ENCODE measurements at places on chromosomes 6 and 20.

DNA sequence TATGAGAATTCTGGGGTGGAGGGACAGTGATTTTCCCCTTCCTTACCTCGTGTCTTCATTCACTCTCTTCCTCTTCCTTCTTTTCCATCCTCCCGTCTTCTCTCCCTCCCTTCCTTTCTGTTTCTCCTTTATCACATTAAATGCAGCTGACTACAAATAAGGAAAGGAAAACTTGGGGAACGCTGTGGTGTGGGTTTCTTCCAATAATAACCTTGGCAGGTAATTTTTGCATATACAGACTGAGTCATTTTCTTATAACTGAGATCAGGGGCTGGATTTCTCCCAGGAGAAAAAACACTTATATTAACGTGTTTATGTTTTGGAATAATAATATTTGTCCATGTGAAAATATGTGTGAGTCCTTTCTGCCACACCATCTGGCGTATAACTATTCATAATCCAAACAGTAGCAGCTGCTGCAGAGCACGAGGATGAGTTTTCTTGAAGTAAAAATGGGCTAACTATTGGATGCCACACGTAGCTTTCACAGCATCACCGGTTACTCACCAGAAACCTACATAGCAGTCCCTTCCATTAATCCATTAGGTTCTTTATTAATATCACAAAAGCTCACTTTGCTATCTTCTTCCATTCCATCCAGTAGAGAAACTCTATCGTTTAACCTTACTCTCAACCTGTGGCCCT, 139.2 kb upstream of the SASH1 start:
- peak; percentile 93 for DNase-seq

- DNase-seq, result no peak
Observed at GRCh38 chr20:63124782-63125580, 91.0 kb downstream of the YTHDF1 start.

DNA sequence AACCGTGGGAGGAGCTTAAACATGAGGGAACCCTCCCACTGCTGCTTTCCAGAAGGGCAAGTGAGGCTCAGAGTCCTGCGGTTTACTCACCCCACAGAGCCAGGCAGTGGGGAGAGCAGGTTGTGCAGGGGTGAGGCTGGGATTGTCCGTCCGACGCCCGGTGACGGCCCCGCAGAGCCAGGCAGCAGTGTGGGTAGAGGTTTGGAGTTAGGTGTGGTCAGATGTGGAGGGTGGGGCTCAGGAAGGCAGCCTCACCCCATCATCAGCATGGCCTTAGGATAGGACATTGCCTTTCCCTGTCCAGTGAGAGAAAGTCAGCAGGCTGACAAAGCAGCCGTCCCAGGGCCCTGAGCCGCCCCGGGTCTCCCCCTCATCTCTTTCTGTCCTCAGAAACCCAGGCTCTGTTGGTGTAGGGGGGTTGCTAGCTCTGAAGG, 234.6 kb downstream of the DLL1 start:
- DNase-seq, result no peak

GRCh38 chr6:158548418-158549161, 11.3 kb upstream of the TMEM181 start:
- peak; percentile 31 for DNase-seq

DNA sequence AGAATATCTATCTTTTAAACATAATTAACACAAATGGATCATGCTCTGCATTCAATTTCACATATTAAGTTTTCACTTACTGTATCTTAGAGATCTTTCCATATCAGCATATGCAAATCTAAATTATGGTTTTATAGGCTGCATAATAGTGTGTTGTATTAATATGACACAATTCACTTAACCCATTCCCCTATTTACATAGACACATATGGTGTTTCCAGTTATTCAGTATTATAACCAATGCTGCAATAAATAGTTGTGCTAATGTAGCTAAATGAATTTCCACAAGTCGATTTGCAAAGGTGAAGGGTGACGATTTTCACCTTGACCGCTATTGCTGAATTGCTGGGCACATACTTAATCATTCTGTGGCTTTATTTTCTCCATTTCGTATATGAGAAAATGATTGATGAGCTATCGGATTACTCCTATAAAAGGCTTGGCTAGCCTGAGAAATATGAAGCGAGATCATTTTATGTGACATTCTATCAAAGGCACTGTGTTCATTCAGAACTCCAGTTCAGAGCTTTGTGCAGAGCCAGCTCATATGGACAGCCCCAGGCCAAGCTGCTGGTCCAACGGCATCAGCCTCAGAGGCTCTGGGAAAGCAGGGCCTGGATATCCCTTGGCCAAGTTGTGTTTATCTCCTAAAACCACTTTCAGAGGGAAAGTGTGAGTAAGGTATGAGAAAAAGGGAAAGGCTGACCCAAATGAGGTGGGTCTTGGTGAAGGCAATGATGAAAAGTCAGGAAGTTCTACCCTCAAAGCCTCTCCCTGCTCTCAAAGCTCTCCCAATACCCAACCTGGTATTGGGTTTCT, 50.8 kb downstream of the GFOD1 start:
- no peak for DNase-seq

- DNase-seq, result no peak
Observed at GRCh38 chr6:18359237-18359885, 27.8 kb upstream of the RNF144B start.

DNA sequence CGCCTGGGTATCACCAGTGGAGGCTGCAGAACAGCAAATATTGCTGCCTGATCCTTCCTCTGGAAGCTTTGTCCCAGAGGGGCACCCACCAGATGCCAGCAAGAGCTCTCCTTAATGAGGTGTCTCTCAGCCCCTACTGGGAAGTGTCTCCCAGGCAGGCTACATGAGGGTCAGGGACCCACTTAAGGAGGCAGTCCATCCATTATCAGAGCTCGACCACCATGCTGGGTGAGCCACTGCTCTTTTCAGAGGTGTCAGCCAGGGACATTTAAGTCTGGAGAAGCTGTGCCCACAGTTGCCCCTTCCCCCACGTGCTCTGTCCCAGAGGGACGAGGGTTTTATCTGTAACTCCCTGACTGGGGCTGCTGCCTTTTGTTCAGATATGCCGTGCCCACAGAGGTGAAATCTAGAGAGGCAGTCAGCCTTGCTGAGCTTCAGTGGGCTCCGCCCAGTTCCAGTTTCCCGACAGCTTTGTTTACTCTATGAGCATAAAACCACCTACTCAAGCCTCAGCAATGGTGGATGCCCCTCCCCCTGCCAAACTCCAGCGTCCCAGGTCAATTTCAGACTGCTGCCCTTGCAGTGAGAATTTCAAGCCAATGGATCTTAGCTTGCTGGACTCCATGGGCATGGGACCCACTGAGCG, 25.9 kb upstream of the AIG1 start:
- no peak for DNase-seq

DNA sequence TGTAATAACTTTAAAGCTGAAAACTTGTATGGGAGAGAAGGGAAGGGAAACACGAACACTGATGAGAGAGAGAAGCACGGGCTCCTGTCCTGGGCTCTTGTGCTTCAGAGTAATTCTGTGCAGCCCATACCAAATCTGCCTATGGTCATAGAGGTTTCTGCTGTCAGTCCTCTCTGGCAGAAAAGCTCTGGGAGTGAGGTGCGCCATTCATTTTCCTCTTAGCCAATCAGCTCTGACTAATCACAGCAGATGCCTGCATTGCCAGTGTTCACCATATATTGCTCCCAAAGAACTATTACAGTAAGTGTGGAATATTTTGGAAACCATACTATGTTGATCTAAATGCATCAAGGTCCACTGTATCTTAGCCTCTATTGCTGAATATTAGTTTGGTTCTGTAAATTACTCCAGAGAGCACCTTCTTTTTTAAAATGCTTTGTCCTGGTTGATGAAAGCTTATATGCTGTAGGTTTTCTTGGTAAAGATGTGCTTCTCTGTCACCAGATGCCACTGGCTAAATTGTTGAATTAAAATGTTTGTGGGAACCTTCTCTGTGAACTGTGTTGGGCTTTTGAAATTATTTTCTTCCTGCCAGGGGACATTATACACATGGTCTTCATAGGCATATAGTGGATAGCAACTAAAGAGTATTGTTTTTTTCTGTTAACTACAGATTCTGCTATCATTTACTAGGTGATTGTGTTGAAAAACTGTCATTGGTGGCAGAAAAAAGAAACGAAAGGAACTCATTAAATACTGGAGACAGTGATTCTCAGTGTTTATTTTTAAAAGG, 38.3 kb downstream of the DCBLD1 start:
- no peak for DNase-seq

DNA sequence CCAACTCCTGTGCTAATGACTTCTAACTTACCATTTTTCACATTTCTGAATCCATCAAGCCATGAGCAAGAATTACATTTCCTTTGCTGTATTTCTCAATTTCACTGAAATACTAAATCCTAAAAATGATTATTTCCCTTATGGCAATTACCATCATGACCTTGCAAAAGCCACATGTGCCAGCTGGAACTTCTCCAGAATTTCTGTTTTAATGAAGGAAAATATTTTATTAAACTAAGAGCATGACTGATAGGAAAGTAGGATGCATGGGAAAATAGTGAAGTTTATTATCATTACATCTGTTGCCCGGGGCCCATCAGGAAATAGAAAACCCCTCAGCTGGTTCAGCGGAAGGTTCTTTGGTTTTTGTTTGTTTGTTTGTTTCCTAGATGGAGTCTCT, 14.4 kb upstream of the TMEM242 start:
- no peak for DNase-seq
